CD4-positive, alpha-beta T cell treated with Interleukin-6 at 100 ng/mL for 8 hours (primary cell): ENCODE measurements at places on chromosomes 2 and 18.

DNA sequence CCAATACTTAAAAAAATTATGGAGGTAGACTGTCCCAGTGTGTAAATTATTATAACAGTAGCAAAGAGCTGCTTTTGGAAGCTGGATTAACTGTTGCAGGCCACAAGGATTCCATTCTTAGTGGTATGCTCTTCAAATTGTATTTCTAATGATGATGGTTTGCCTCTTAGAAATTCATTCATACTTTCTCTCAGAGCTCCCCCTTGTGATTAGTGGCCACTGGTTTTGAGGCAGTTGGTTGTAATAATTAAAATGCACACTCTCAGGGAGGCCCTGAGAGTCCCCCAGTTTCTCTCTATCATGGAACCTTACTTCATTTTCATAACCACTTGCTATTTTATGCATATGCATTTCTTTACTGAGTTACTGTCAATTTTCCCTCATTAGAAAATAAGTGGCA is 122.5 kb downstream of the PLA2R1 start:
- DNase-seq = no peak

- no peak for DNase-seq
Measured at GRCh38 chr18:56647071-56647470, 4.1 kb upstream of the WDR7 start.

- DNase-seq = no peak
Measured at GRCh38 chr18:36724591-36725001, 104.2 kb downstream of the TPGS2 start.

GRCh38 chr18:33161131-33161530 is 279.4 kb downstream of the CCDC178 start:
- no peak for DNase-seq

- DNase-seq = peak; percentile 48
Measured at GRCh38 chr18:74378179-74378682, 62.6 kb downstream of the C18orf63 start.

GRCh38 chr18:7256618-7257425 is 25.9 kb downstream of the LRRC30 start:
- no peak for DNase-seq

- no peak for DNase-seq
Measured at GRCh38 chr2:69701100-69701945, 40.6 kb upstream of the ANXA4 start.

- DNase-seq = no peak
Measured at GRCh38 chr2:212213191-212213590, 325.4 kb downstream of the ERBB4 start.

GRCh38 chr18:73235921-73236320 is 368.1 kb upstream of the NETO1 start:
- DNase-seq = no peak

- DNase-seq = no peak
Measured at GRCh38 chr2:140814141-140814540, 1316.7 kb downstream of the LRP1B start.

DNA sequence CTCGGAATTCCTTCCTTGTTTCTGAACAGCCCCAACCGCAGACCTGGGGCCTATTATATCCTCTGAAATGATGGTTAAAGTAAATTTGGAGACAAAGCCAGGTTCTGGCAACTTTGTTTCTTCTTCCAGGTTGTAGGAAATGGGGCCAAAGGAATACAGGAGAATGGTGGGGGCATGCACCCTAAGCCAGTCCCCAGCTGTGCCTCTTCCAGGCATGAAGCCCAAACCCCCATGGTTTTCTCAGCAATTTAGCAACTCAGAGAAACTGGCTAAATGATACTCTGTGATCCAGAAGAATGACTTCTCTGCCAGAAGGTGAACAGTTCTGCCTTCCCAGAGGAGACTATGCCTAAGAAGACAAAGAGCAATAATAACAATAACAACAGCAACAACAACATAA is 635.0 kb upstream of the FANCL start:
- no peak for DNase-seq

GRCh38 chr2:163269374-163270021 is 430.9 kb upstream of the KCNH7 start:
- DNase-seq = no peak

GRCh38 chr2:170156592-170156991 is 21.4 kb upstream of the MYO3B start:
- no peak for DNase-seq

- no peak for DNase-seq
Measured at GRCh38 chr2:101736233-101736632, 38.7 kb downstream of the MAP4K4 start.
